ENCODE measurements at places on chromosomes 6 and 20.

DNA sequence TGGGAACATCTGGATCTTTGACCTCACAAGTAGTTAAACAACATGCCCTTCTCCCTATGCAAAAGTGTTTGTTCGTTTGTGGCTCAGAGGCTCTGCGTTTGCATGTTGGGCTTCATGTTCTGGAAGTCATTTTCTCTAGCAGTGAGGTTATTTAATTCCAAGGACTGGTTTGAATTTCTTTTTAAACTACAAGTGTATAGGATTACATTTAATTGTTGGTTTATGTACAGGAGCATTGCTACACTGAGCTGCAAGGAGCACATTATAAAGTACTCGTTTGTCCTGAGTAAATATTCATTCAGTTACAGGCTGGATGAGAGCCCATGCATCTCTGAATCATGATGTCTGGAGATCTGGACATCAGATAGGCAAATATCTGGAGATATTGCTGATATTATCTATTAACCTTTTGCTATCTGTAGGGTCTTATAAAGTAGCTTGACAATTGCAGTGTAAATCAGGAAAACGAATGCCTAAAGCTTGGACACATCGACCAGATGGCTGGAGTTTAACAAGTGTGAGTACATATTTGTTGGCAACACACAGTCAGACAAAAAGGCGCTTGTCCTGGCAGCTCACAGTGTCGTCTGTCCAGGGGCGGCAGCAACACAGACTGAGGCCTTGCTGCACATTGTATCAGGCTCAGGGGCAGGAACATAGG lies 84.6 kb downstream of the PDE7B start:
- no peak for DNase-seq

DNA sequence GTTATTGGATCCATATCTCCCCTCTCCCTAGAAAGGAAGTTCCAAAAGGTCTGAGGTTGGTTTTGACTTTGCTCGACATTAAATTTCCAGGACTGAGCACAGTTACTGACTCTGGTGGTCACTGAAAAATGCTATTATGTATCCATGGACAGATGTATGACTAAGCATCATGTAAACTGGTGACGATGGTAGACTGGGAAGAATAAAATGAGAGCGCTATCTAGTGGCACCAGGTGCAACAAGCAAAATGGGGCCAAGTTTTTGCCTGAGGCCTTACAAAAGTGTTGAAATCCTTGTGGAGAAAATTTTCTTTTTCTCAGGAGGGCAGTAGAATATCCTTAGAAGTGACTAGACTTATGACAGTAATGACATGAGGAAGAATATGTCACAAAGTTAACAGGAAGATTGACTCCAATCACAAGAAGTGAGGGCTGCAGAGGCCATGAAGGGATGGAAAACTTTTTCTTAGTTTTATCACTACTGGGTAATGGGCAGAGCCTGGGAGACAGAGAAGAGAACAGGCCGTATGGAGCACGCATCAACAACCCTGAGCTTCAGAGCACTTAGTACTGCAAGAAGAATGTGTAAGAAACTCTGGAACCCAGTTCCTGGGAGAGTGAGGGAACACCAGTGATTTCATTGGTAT lies 88.9 kb upstream of the ELOVL5 start:
- no peak for DNase-seq

DNA sequence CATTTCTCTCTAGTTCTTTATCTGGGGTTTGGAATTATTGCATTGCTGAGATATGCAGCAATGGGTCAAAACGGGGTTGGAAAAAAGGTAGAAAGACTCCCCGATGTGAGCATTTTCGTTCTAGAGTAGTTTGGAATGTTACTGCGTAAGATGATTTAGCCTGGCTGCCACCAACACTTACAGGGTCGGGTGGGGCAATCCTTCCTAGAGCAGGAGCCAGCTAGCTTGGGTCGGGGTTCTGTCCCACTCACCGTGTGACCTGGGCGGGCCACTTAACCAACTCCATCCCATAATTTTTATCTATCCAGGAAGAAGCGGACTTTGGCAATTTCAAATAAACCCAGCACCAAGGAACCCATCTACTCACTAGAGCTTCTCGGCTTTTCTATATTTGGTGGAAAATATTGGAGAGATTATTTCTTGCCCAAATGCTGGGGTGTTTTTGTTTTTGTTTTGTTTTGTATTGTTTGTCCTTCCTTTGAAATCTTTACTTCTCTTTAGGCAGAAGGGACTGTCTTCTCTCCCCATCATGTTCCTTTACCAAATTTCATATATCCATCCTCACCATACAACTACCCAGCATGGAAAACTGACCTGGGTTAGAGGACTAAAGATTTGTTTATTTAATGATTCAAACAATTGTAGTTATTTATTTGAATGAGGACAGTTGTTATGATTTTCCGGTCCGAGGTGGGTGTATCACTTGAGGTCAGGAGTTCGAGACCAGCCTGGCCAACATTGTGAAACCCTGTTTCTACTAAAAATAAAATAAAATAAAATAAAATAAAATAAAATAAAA lies 72.4 kb downstream of the GPX5 start:
- DNase-seq = no peak

DNA sequence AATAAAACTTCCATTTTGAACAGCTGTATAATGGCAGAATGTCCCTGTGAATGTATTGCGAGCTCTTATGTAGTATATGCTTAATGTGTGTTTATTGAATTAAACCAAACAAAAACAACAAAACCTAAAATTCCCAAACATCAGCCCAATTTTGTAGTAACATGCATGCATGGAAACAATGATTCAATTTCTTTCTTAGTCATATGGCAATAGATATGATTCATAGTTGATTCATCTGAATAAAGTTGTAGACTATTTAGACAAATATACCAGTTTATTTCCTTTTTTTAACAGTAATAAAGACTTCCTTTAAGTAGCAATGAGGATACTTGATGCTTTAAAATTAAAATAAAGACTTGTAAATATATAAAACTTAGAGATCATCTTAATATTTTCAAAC lies 670.6 kb downstream of the CD109 start:
- DNase-seq = no peak

- no peak for DNase-seq
Observed at GRCh38 chr6:105733556-105734162, 330.8 kb upstream of the PREP start.

GRCh38 chr6:65933390-65933789 lies 226.4 kb upstream of the EYS start:
- DNase-seq = no peak

DNA sequence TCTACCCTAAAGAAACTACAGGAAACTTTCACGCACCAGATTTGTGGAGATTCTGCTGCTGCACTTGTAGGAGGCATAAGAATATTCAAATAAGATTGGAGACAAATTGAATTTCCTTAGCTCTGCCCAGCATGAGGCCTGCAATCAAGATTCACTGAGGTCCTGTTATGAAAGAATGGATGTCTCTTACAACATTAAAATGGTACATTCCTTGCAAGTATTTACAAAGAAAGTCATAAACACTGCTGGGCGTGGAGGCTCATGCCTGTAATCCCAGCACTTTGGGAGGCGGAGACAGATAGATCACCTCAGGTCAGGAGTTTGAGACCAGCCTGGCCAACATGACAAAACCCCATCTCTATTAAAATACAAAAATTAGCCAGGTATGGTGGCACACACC lies 74.0 kb upstream of the MAP3K4 start:
- no peak for DNase-seq

- no peak for DNase-seq
Observed at GRCh38 chr20:57061051-57061900, 205.2 kb downstream of the BMP7 start.

- DNase-seq = no peak
Observed at GRCh38 chr6:40400738-40401137, 186.4 kb downstream of the LRFN2 start.

DNA sequence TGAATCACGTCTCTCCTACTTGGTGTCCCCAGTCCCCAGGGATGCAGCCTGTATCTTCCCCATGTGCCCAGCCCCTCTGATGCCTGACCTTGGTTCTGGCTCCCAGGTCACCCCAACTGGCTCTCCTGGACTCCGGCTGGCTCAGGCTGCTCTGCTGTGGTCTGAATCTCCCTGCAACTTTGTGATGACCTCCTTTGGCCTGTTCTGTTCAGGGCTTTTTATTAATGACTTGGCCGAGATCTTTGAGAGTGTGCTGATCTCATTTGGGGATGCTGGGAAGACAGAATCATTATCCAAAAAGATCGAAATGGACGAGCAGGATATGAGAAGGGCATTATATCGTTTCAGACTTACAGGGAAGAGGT lies 67.4 kb downstream of the IGF2R start:
- DNase-seq = no peak

DNA sequence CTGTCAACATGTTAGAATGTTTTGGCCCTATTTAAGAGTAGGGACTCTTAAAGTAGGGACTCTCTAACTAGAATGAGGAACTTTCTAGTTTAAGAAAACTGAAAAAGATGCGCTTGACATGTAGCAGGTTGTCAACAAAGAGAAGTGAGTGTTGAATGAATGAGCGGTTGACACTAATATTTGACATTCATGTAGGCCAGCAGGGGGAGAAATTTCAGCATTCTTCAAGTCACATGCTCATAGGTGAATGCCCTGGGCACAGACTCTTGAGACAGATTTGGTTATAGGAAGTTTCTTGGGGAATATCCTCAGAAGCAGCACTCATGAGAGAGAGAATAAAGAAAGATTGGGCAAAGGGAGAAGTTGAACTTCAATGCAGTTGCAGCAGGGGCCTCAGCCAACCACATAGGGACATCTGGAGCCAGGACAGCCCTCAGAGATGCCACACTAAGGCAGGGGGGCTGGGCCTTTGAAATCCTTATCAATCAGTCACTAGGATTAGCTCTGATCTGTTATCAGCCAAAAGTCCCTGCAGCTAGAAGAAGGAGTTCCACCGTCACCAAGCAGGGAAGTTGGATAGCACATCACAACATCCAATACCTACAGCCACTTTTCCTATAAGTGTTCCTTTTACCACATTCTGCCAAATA lies 145.1 kb upstream of the FKBP1C start:
- DNase-seq = no peak

GRCh38 chr6:43405354-43405753 lies 22.0 kb upstream of the ABCC10 start:
- no peak for DNase-seq
